ENCODE measurements at places on chromosomes 6 and 20. TPM values are rescaled to one million over a fixed set of nuclear protein-coding genes. Genes with fewer than 3 reads are reported as not detected.
A peak's percentile ranks its signal among the peaks of the same experiment; 100 is the strongest.

DNA sequence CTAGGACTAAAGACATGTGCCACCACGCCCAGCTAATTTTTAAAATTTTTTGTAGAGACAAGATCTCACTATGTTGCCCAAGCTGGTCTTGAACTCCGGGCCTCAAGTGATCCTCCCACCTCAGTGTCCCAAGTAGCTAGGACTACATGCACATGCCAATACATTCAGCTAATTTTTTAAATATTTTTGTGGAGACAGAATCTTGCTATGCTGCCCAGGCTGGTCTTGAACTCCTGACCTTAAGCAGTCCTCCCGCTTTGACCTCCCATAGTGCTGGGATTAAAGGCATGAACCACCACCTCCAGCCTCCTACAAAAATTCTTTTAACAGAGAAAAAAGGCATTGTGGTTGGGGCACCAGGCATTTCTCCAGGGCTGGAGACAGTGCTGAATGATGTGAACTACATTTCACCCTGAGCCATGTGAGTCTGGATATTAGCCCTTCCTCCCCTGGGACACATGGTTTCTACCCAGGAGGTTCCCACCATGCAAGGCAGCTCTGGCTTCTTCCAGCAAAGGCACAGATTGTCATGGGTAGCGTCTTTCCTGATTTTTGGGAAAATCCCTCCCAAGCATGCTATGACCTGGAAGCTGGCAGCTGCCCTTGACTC lies 36.3 kb upstream of the CMTR1 start:
- no peaks in the 10 kb centered on the region for H3K4me1 ChIP-seq
- peaks cover 3% of the 10 kb centered on the region for H3K36me3 ChIP-seq
- H3K27ac ChIP-seq, result no peak overlapping the region
- DNase-seq, result no peak
- H3K4me3 ChIP-seq, result no peak overlapping the region

GRCh38 chr6:145547594-145548335 lies 187.6 kb downstream of the EPM2A start:
- DNase-seq, result no peak
- H3K27me3 ChIP-seq, result no peaks in the 10 kb centered on the region

DNA sequence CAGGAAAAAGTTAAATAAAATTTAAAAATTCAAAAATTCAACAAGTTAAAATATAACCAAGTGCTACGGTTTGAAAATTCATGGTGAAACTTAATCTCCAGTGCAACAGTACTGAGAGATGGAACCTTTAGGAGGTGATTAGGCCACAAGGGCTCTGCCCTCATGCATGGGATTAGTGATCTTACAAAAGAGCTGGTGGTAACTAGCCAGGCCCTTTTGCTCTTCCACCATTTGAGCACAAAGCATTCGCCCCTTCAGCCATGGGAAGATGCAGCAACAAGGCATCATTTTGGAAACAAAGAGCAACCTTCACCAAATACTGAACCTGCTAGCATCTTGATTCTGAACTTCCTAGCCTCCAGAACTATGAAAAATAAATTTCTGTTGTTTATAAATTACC lies 80.9 kb downstream of the RNGTT start:
- H3K27me3 ChIP-seq, result no peaks in the 10 kb centered on the region
- H3K27ac ChIP-seq, result no peak overlapping the region

DNA sequence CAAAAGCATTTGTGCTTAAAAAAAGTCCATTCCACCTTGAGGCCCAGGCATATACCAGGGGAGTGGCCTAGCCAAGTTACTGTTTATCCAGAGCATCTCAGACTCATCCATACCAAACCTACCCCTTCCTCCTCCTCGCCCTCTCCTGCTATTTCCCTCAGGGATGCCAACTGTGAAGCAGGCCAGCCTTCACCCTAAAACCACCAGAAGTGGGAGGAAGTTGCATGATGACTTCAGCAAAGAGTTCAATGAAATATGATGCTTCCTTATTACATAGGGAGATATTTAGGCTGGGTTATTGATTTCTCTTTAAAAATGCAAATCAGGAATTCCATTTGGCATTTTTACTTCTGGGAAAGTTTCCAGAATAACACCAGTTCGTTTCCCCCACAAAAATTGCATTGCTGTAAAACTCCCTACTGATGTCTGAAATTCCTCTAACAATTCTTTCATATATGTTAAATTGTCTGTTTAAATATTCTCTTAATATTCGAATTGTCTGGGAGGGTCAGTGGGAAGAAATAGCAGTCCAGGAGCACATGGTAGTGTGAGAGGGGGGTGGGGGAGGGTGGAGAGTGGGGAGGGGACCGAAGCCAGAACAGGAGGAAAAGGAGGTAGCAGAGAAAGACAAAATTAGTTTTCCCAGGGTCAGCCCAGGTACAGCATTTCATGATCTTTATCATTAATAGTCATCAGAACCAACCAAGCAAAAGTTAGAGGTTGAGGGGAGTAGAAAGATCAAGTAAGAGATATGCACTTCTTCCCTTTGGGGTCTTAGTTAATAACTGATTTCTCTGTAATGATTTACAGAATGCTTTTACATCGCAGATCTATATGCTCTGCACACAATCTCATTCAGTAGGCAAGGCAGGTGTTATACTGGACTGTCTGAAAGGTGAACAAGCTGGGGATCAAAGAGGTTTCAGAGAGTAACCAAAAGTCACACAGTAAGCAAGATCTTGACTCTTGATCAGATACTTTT lies 1.7 kb upstream of the TCP11 start:
- no peak overlapping the region for H3K27ac ChIP-seq
- peaks cover 33% of the 10 kb centered on the region for H3K4me1 ChIP-seq
- no peak for DNase-seq
- no peaks in the 10 kb centered on the region for H3K27me3 ChIP-seq

- H3K36me3 ChIP-seq, result peaks cover 12% of the 10 kb centered on the region
- H3K4me3 ChIP-seq, result peak overlapping the region; percentile 90
- peak overlapping the region; percentile 88 for H3K27ac ChIP-seq
- no peak for DNase-seq
- H3K27me3 ChIP-seq, result no peaks in the 10 kb centered on the region
These were observed 1.6 kb upstream of the QKI start for GRCh38 chr6:163412801-163413344.

Gene BIRC7
- 6.9 TPM for total RNA-seq

- H3K4me3 ChIP-seq, result no peak overlapping the region
- H3K4me1 ChIP-seq, result peaks cover 11% of the 10 kb centered on the region
- H3K27ac ChIP-seq, result no peak overlapping the region
- no peaks in the 10 kb centered on the region for H3K27me3 ChIP-seq
- DNase-seq, result no peak
- H3K36me3 ChIP-seq, result peaks cover 14% of the 10 kb centered on the region
These were observed 110.1 kb downstream of the NRN1 start for GRCh38 chr6:5896476-5897200.

Gene MMP24
- total RNA-seq, result 2.9 TPM

GRCh38 chr20:32227306-32227705 lies 19.6 kb downstream of the POFUT1 start:
- H3K4me3 ChIP-seq, result no peak overlapping the region
- DNase-seq, result no peak
- H3K27me3 ChIP-seq, result no peaks in the 10 kb centered on the region
- H3K36me3 ChIP-seq, result peaks cover 16% of the 10 kb centered on the region
- no peak overlapping the region for H3K27ac ChIP-seq

- no peak overlapping the region for H3K4me3 ChIP-seq
- no peak for DNase-seq
- no peaks in the 10 kb centered on the region for H3K27me3 ChIP-seq
- H3K4me1 ChIP-seq, result peaks cover 5% of the 10 kb centered on the region
These were observed 192.4 kb downstream of the CD83 start for GRCh38 chr6:14309951-14310445.

Gene ANGPT4
- total RNA-seq, result 0.07 TPM

- H3K36me3 ChIP-seq, result peaks cover 3% of the 10 kb centered on the region
- peaks cover 30% of the 10 kb centered on the region for H3K4me1 ChIP-seq
- no peak overlapping the region for H3K27ac ChIP-seq
- H3K27me3 ChIP-seq, result no peaks in the 10 kb centered on the region
These were observed 99.9 kb downstream of the PRND start for GRCh38 chr20:4821590-4821989.

- H3K36me3 ChIP-seq, result peaks cover 5% of the 10 kb centered on the region
- H3K27ac ChIP-seq, result peak overlapping the region; percentile 38
- DNase-seq, result no peak
- no peak overlapping the region for H3K4me3 ChIP-seq
These were observed 93.1 kb downstream of the PRND start for GRCh38 chr20:4814696-4815252.

GRCh38 chr20:60642541-60642940 lies 609.5 kb upstream of the CDH4 start:
- no peaks in the 10 kb centered on the region for H3K4me1 ChIP-seq
- H3K27me3 ChIP-seq, result no peaks in the 10 kb centered on the region
- H3K36me3 ChIP-seq, result no peaks in the 10 kb centered on the region
- no peak for DNase-seq

DNA sequence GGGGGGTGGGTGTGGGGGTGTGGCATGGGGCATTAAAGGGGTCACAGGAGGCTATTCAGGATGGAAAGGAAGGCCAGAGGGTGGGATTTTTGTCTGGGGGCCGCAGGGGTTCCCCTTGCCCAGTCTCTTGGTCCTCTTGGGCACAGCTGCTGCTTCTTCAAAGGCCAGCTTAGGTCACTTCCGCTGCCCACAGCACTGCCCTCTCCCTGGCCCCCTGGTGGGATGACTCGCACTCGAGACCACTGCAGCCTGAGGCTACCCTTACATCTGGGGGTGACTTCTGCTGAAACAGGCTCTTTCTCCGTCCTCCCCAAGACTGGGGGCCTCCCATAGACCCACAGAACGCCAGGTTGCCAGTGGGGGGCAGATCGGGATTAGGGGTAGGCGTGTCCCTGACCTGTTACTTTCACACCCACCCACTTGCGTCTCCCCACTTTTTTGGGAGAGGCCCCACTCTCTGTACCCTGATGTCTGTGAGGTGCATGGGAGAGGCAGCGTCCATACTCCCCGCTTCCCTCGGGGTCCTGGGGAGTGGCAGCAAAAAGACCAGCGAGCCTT lies 1.3 kb downstream of the LKAAEAR1 start:
- peak overlapping the region; percentile 67 for H3K4me3 ChIP-seq
- H3K27me3 ChIP-seq, result peaks cover 59% of the 10 kb centered on the region
- peaks cover 30% of the 10 kb centered on the region for H3K4me1 ChIP-seq
- no peaks in the 10 kb centered on the region for H3K36me3 ChIP-seq
- no peak overlapping the region for H3K27ac ChIP-seq
- DNase-seq, result no peak

DNA sequence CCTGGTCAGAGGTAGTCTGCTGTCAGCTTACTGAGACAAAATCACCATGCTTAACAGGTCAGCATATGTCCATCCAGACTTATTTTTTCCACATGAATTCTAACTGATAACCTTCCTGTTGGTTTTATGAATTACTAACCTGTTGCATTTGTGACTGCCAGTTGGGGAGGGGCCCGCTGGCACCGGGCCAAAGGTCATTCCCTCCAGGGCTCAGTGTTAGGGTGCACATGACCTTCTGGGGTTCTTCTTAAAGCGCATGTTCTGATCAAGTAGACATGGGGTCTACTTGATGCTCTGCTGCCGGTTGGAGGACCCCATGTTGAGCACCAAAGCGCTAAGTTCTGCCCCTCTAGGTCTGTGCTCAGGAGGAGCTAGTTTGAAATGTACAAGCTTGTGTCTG lies 15.6 kb downstream of the DUSP22 start:
- H3K4me3 ChIP-seq, result no peak overlapping the region
- H3K27me3 ChIP-seq, result no peaks in the 10 kb centered on the region
- H3K4me1 ChIP-seq, result peaks cover 5% of the 10 kb centered on the region

GRCh38 chr20:49030954-49031619 lies 15.0 kb upstream of the CSE1L start:
- no peak overlapping the region for H3K4me3 ChIP-seq
- H3K4me1 ChIP-seq, result no peaks in the 10 kb centered on the region
- H3K27ac ChIP-seq, result no peak overlapping the region
- H3K36me3 ChIP-seq, result no peaks in the 10 kb centered on the region
- no peak for DNase-seq
- no peaks in the 10 kb centered on the region for H3K27me3 ChIP-seq

DNA sequence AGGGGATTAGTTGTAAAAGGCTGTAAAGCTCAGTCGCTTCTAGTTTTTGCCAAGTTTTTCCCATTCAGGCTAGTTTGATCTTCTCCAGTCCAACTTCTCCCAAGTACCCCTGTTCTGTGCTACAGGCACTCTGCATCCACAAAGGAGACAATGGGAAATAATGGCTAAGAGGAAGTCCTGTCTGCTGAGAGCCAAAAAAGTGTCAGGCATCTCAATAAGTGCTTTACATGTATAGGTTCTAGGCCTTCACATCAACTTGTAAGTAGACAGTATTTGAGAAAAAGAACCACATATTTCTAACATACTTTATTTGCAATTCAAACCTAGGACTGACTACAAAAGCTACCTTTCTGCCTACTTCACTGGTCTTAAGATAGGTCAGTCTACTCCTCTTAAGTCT lies 4.9 kb downstream of the HTR1B start:
- peaks cover 6% of the 10 kb centered on the region for H3K36me3 ChIP-seq
- peaks cover 55% of the 10 kb centered on the region for H3K27me3 ChIP-seq
- no peak for DNase-seq
- no peak overlapping the region for H3K4me3 ChIP-seq
- H3K4me1 ChIP-seq, result peaks cover 13% of the 10 kb centered on the region

Gene HLA-DRB1
- 0.84 TPM for total RNA-seq

DNA sequence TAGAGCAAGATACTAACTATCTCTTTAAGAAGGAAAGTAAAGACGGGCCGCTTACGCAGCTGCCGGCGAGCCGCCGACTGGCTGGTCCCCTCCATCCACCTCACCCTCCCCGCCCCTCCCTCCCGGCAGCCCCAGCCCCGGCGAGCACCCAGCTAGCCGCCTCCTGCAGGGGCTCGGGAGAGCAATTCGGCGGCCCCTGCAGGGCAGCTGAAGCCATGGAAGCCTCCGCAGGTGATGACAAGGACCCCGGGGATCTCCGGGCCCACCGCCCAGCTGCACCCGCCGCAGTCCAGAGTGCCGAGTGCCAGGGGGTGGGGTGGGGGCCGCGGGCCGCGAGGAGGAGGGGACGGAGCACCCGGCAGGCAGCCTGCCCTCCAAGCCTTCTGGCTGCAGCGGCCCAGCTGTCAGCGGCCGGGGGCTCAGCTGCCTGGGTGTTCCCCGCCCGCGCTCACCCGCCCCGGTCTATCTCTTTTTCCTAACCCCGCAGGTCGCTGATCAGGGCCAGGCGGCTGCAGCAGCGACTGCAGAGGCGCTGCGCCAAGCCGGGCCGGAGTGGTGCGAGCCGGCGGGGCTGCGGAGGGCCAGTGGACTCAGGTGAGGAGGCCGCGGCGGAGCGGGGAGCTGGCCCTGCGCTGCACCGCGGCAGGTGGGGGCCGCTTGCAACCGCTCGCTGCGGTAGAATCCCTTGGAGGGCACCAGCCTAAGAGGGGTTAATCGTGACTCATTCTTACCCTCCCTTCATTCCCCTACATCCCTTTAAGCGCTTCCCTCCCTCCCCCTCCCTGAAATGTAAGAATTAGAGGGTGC lies at the start of gene SNPH:
Gene SNPH, plus strand, starts transcription at position 128 of the 807 bp plus-strand sequence. CDS start 29,946 bp downstream, outside the sequence.
- H3K4me1 ChIP-seq, result peaks cover 16% of the 10 kb centered on the region
- peak within 1 kb of the TSS; percentile 68 for H3K27ac ChIP-seq
- peak; percentile 45 for DNase-seq
- peaks cover 18% of the 10 kb centered on the region for H3K27me3 ChIP-seq
- H3K4me3 ChIP-seq, result peak within 1 kb of the TSS; percentile 86
